Purkinje cell (primary cell): ENCODE measurements at places on chromosomes 1 and 21. TPM values are rescaled to one million over a fixed set of nuclear protein-coding genes. Genes with fewer than 3 reads are reported as not detected.

The PODN gene
- polyA plus RNA-seq = not detected in 2 replicates

The TP73 gene
- not detected in 2 replicates for polyA plus RNA-seq

The PRAMEF1 gene
- polyA plus RNA-seq = not detected in 2 replicates

The BATF3 gene
- 17.6 and 18.0 TPM in 2 replicates for polyA plus RNA-seq

The PDZK1 gene
- polyA plus RNA-seq = 5.2 and 14.3 TPM in 2 replicates

The DNASE2B gene
- 3.1 TPM in 1 of 2 replicates, not detected in the other for polyA plus RNA-seq

The PAFAH2 gene
- 0.34 and 2.4 TPM in 2 replicates for polyA plus RNA-seq

The BARHL2 gene
- polyA plus RNA-seq = 0.15 TPM in 1 of 2 replicates, not detected in the other

The OR2L2 gene
- 0.21 TPM in 1 of 2 replicates, not detected in the other for polyA plus RNA-seq

The GUCA2A gene
- polyA plus RNA-seq = not detected in 2 replicates

The LRRIQ3 gene
- 3.3 and 4.6 TPM in 2 replicates for polyA plus RNA-seq

The FAM151A gene
- not detected in 2 replicates for polyA plus RNA-seq

The C1orf87 gene
- polyA plus RNA-seq = not detected in 2 replicates

The S100A1 gene
- polyA plus RNA-seq = not detected in 2 replicates

The CRYBG2 gene
- polyA plus RNA-seq = not detected in 2 replicates

The AKIRIN1 gene
- polyA plus RNA-seq = 29.6 and 33.6 TPM in 2 replicates

The FAM78B gene
- polyA plus RNA-seq = 11.4 and 16.1 TPM in 2 replicates

The ESRRG gene
- polyA plus RNA-seq = 10.1 and 19.9 TPM in 2 replicates

The UMODL1 gene
- 0.52 TPM in 1 of 2 replicates, not detected in the other for polyA plus RNA-seq

The IL19 gene
- not detected in 2 replicates for polyA plus RNA-seq

The RFX5 gene
- 1.5 and 1.9 TPM in 2 replicates for polyA plus RNA-seq

The GLMP gene
- 12.5 and 19.4 TPM in 2 replicates for polyA plus RNA-seq

The PTGS2 gene
- polyA plus RNA-seq = 0.13 TPM in 1 of 2 replicates, not detected in the other

The RNU1-2 gene
- not detected in 2 replicates for polyA plus RNA-seq

The FPGT gene
- 10.9 and 15.7 TPM in 2 replicates for polyA plus RNA-seq

The GCSAML gene
- 0.06 and 1.9 TPM in 2 replicates for polyA plus RNA-seq

The PITHD1 gene
- polyA plus RNA-seq = 96.6 and 127 TPM in 2 replicates

The RERE gene
- polyA plus RNA-seq = 14.8 and 15.0 TPM in 2 replicates

The MCM3AP gene
- 9.7 and 10.8 TPM in 2 replicates for polyA plus RNA-seq

The TMEM269 gene
- polyA plus RNA-seq = not detected in 2 replicates

The CTSS gene
- polyA plus RNA-seq = 0.66 and 1.7 TPM in 2 replicates

The CLIC6 gene
- not detected in 2 replicates for polyA plus RNA-seq

The COQ8A gene
- polyA plus RNA-seq = 9.1 and 14.4 TPM in 2 replicates

The UTS2 gene
- polyA plus RNA-seq = not detected in 2 replicates

The PCP4 gene
- 32,123 and 40,137 TPM in 2 replicates for polyA plus RNA-seq

The SMCP gene
- not detected in 2 replicates for polyA plus RNA-seq

The NPHS2 gene
- not detected in 2 replicates for polyA plus RNA-seq

The SLFNL1 gene
- 0.26 TPM in 1 of 2 replicates, not detected in the other for polyA plus RNA-seq

The AXDND1 gene
- 0.69 TPM in 1 of 2 replicates, not detected in the other for polyA plus RNA-seq

The RGS13 gene
- polyA plus RNA-seq = not detected in 2 replicates
